ENCODE measurements at places on chromosomes 7 and 10.

DNA sequence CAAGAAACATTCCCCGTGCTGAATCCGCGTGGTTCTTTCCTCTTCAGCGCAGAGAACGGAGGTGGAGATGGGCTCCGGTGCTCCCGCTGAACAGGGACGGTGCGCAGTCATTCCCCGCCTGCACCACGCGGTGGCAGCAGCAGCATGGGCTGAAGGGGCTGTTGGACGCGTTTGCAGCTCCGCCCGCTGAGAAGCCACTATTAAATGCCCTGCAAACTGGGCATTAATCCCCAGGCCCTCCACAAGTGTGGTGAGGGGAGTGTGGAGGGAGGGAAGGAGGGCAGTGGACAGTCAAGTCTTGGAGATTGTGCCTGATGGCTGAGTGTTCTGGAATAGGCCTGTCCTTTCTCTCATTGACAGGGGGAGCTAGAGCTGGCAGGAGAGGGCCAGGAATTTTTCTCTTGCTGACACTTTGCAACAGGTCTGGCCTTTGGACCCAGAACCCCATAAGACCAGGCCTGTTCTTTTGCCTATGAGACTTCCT is 240.2 kb upstream of the INHBA start:
- DNase-seq: peak; percentile 74

DNA sequence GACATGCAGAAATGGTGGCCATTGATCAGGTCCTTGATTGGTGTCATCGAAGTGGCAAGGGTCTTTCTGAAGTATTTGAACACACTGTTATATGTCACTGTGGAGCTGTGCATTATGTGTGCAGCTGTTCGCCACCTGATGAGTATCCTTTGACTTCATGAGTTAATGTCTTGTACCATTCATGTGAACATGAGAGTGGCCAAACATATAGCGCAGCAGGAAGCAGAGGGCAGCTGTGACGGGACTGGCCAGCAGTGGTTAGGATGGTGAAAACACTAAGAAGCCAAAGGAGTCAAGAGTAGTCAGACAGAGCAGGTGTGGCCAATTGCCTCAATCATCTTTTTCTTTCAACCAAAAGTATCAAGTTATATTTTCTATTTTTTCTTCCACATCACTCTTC is 167.4 kb downstream of the IMMP2L start:
- no peak for DNase-seq

- no peak for DNase-seq
Measured at GRCh38 chr10:11338160-11338844, 273.1 kb downstream of the USP6NL start.

DNA sequence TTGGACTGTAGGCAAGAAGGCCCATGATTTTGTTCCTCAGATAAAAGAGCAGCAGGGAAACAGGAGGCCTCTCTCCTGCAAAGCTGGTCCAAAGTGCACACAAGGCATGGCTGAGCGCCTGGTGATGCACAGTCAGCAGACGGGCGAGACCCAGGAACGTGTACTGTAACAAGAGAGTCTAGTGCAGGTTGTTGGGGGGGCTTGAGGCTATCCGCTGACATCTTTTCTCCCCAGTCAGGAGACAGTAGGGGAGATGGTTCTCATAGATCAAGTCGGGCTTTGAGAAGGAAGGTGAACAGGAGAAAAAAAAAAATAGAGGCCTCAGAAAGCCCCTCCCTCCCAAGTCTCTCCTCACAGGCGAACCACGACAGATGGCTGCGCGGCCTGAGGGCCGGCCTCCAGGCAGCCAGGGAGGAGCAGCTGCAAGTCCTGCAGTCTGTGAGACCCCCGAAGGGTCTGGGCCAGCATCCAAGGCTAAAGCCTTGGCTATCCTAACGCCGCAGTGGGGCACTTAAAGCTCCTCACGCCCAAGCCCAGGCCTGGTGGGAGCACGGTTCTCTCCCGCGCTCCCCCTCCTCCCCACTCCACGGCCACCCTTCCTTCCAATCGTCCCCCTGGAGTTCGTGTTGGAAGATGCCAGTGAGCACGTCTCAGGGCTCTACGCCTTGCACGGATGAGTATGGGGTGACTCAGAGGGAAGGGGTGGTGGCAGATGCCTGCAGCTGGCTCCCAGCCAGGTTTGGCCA is 68.3 kb downstream of the PRKAG2 start:
- peak; percentile 77 for DNase-seq
